Central memory CD4-positive, alpha-beta T cell (primary cell): ENCODE measurements at places on chromosomes 2 and 18.
A peak's percentile ranks its signal among the peaks of the same experiment; 100 is the strongest.

DNA sequence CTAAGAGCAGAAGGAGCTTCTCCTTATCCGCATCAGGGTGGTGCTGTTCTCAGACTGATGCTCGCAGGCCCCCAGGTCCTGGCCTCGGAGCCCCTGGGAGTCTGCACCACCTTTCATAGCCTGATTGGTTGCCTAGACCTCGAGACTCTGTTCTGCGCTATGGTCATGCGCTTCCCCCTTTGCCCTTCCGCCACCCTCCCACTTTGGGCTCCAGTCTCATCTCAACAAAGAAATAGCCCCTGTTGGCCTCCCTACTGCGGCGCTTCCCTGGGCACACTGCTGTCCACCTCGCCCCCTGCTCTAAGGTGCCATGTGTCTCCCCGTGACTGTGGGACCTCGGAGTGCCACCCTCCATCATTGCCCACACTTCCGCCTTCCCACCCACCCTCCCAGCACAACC lies 102.9 kb upstream of the TWIST2 start:
- DNase-seq, result no peak

GRCh38 chr2:85719609-85720240 lies 25.6 kb downstream of the GNLY start:
- no peak for DNase-seq

DNA sequence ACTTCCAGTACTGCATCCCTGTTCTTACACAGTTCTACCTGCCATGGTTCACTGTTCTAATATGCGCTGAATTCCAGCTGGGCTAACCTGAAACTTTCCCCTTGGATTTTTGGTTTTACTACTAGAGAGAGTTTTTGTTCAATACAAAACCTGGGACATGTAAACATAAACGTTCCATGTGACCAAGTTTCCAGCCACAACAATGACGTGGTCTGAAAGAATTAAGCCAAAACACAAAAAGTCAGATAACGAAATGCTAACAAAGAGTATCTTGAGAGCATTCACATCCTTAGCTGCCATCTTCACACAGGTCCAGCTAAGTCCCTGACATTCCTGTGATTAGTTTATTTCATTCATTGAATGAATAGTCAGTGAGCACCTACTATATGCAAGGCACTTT lies 467.0 kb upstream of the PKDCC start:
- DNase-seq, result no peak

DNA sequence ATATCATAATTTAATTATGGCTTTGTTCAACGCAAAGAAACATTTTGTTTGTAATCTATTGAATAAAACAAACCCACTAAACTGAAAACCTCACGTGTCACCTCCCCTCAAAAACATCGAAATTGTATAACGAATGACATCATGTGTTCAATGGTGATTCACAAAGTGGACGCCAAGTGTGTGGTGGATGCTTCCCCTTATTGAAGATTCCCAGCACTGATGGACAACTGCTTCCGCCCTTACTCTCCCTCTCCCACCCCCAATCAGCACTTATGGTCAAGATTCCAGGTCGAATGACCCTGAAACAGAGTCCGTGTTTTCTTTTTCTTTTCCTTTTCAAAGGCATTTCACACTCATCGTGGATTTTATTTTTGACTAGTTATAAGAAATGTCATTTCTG lies 383.0 kb upstream of the SMIM21 start:
- no peak for DNase-seq

GRCh38 chr2:181104512-181105115 lies 124.2 kb downstream of the UBE2E3 start:
- DNase-seq, result peak; percentile 47

DNA sequence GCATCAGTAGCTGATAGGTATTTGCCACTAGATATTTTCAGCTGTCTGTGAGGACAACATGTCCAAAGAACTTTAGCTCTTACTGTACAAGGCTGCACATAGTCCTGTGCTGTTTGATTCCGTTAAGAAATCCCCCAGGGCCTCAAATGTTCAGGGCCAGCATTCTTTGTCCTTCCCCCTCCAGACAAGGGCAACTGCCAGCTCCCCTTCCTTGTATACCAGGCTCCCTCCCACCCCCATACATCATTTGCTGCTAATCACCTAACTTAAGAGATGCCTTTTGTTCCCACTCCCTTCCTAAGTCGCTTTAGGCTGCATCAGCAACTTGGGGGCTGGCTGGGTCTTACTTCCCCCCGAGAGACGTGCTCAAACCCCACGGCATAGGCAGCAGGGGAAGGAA lies 138.7 kb downstream of the CDH20 start:
- no peak for DNase-seq
